Karpas-422 (cell line): ENCODE measurements at places on chromosomes 16 and 17. TPM values are rescaled to one million over a fixed set of nuclear protein-coding genes. Genes with fewer than 3 reads are reported as not detected.

- peak; percentile 67 for DNase-seq
These were observed at the start of gene PPP1R9B for GRCh38 chr17:50150354-50151040. Gene PPP1R9B (minus strand): TSS chr17:50150677. CDS start chr17:50150513, 164 bp downstream.

- no peak for DNase-seq
These were observed 212.4 kb downstream of the TMEM114 start for GRCh38 chr16:8377864-8378263.

DNA sequence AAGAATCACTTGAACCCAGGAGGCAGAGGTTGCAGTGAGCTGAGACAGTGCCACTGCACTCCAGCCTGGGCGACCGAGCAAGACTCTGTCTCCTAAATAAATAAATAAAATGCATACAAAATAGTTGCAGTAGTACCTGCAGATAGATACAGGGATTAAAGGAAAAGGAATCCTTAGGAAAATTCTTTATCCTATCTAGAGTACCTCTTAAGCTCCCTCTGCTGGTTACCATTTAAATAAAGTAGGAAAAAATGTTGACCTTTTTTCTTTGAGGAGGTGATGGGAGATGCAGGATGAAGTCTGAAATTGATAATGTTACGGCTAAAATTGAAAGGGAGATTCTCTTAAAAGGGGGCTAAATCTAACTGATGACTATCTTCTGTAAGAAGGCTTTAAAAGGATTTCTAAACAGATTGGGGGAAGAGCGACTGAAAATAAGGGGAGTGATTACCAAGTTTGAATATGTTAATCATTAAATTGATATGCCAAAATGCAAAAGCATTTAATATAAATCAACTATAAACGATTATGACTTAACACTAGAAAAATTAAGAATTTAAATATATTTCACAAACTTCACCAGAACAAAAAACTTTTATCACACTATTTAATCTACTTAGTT is 29.4 kb downstream of the C16orf87 start:
- no peak for DNase-seq

DNA sequence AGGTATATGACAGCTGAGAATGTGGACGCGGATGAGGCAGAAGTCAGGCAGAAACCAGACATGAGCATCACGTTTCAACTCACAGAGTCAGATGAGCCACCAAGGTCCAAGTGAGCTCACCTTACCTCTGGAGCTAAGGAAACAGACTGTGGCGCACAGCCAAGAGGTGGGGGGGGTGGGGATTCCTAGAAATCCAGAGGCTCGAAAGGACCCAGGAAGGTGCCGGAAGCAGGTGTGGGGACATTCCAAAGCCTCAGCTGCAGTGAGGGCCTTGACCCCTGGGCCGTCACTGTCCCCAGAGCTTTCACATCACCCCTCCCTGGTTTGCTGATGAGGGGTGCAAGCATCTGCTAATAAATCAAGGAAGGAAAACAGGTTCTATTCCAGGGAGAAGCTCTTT is 29.3 kb upstream of the RCVRN start:
- DNase-seq: no peak

DNA sequence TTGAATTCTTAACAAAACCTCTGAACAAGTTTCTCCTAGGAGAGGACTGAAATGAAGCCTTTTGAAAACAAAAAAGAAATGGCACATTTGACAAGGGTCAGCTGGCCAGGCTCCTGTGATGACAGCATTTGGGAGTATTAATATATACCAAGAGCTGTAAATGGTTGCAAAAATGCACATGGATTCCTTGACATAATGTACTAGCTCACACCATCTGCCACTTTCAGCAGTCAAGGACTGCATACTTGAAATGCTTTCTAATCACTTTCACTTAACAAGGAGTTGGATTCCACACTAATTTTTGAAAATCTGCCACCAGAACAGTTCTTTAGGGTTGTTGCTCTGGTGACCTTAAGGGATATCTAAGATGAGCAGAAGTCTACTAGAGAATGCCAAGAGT is 236.7 kb upstream of the TOX3 start:
- DNase-seq: no peak

DNA sequence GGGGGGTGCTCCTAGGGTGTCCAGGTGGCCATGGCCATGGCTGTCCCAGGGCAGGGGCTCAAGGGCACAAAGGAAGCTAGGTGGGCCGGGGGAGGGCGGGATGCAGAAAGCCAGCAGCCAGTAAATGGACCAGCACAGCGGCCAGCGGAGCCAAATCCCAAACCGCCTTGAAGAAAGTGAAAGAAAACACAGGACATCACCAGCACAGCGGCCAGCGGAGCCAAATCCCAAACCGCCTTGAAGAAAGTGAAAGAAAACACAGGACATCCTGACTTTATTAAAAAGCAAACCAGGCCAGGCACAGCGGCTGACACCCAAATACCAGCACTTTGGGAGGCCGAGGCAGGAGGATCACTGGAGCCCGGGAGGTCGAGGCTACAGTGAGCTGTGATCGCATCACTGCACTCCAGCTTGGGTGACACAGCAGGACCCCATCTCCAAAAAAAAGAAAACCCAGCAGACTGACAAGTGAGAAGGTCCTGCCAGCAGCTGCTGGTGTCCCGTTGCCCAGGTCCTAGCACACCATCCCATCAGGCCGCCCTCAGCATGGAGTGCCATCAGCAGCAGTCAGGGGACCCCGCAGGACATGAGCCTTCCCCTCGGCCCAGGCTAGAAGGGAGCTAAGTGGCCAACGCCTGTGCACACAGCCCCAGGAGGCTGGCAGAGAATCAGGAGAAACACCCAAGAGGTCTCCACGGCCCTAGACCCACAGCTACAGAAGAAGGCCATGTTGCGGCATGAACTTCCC is 17.0 kb downstream of the SLC38A10 start:
- DNase-seq: no peak

GRCh38 chr17:81025065-81025740 is 9.7 kb upstream of the BAIAP2 start:
- no peak for DNase-seq

GRCh38 chr17:67164302-67164701 is 80.7 kb downstream of the HELZ start:
- DNase-seq: no peak

DNA sequence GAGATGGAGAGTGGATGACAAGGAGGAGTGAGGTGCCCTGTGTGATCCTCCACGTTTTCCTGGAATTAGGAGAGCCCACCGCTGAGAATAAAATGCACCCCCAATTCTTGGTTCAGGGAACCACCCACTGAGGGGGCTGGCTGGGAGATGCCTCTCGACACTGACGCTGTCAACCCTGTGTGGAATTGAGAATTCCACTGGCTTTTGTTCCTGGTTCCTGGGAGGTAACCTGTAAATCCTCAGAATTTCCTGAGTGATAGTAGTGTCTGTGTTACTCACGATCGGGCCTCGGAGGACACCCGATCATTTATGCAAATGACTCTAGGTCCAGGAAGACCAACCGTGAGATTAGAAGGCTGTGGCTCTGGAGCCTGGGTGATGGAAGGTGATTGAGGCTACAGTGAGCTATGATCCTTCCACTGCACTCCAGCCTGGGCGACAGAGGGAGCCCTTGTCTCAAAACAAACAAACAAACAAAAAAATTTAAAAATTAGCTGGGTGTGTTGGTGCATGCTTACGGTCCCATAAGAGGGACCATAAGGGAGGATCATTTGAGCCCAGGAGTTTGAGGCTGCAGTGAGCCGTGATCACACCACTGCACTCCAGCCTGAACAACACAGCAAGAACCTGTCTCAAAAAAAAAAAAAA is 11.7 kb upstream of the PRPSAP1 start:
- peak; percentile 41 for DNase-seq

- no peak for DNase-seq
These were observed 4.9 kb downstream of the OR4D1 start for GRCh38 chr17:58153046-58153445.

DNA sequence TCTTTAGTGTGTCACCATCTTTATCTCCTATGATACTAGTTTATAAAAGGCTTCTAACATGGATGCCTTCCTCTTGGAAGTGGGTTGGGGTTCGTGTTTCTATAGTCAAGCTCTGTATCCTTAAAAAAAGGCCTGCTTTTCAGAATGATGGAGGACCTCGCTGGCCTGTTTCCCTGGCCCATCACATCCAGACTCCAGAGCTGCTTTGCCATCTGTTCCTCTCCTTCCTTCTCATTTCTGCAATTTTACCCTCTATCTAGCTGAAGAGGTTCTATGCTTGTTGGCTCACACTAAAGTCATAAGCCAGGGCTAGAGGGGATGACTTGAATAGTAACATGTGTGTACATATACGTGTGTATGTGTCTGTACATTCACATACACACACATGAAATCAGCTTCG is 450.8 kb upstream of the HSBP1 start:
- no peak for DNase-seq

- DNase-seq: no peak
These were observed 112.0 kb downstream of the ZFHX3 start for GRCh38 chr16:72935896-72936295.

DNA sequence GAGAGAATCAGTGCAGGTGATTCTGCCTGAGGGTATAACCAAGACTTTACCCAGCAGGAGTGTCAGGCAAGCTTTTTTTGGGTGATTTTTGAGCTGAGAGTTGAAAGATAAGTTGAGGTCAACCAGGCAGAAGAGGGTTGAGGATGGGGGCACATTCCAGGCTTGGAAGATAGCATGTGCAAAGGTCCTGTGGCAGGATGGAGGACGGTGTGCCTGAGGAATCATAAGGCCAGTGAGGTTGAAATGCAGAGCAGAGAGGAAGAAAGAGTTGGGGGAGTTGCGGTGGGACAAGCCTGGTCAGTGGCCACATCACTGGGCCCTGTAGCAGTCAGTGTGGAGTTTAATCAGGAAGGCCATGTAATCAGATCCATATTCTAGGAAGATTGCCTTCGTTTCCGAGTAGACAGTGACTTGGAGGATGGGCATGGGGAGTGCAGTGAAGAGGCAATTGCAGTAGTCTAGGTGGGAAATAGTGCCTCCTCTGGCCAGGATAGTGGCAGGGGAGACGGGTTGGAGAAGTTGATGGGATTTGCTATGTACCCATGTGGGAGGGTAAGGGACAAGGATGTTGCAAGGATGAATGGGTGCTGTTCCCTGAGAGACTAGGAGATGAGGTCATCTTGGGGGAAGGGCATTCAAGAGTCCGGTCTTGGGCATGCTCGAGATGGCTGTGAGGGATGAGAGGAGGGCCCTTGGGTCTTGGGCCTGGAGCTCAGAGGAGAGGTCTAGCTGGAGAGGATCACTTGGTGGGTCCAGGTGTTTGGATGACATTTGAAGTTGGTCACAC is 3.9 kb downstream of the PLEKHG4 start:
- no peak for DNase-seq

- DNase-seq: peak; percentile 83
These were observed 394.0 kb downstream of the CA10 start for GRCh38 chr17:51764387-51764971.

- no peak for DNase-seq
These were observed 100.9 kb downstream of the TOX3 start for GRCh38 chr16:52446080-52446479.

DNA sequence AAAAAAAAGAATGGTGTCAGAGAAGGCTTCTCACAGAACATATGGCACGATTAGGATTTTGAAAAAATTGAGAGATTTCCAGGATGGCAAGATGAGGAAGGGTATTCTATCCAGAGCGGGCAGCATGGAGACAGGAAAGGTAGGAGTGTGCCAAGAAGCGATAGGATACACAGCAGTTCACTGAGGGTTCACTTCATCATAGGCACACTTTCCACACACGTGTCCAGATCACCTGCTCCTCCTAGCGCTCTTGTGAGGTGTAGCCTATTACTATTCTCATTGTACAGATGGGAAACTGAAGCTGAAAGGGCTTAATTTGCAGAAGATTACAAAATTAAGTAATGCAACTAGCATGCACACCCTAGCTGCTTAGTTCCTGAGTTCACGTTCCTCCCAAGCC is 6.2 kb upstream of the ELAC2 start:
- no peak for DNase-seq

DNA sequence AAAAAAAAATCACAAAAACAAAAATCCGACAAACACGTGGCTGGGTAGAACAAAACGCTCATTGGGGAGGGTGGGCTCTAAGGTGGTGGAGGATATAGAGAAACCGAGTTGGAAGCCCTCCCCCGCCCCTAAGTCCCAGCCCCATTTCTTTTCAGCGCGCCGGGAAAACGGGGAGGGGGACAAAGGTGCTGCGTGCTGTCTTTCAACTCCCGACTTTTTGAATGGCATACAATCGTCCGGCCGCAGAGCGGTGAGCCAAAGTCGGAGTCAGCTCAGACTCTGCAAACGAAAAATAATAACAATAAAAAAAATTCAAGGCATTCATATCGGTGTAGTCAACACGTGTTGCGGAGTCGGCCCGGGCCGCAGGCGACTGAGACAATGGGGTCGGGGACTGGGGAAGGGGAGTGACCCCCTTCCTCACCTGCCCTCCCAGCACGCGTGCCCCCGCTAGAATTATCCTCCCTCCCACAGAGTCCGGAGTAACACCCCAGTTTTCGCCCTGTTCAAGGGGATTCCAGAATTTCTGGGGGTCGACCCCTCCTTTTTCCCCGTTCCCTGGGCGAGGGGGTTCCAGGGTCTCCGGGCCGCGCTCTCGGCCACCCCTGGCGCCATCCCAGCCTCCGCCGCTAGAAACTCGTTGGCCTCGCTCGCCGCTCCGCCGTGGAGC is 1.7 kb upstream of the IGF2BP1 start:
- DNase-seq: no peak

- DNase-seq: no peak
These were observed 8.4 kb downstream of the CDIPT start for GRCh38 chr16:29854520-29855100.

DNA sequence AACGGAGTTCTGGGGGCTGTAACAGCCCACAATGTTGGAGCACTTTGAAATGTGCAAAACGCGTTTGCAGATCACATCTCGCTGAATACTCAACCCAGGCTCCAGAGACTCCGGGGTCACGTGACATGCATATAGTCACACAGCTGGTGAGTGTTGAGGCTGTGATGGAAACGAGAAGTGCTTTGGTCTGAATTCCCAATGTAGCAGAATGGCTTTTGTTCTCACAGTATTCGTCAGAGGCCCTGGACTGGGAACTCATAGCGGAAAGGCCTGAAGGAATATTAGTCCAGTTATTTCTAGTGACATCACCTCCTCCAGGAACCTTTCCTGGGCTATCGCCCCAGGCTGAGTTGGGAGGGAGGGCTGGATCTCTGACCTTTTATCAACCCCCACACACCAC is 95.8 kb upstream of the CRHR1 start:
- DNase-seq: no peak

NPIPA3 gene
- not detected in 2 replicates for total RNA-seq

NSF gene
- total RNA-seq: 20.7 and 31.8 TPM in 2 replicates

SPECC1 gene
- total RNA-seq: 0.04 TPM in 1 of 2 replicates, not detected in the other

GAS7 gene
- total RNA-seq: 79.9 and 80.1 TPM in 2 replicates

MAPT gene
- 0.14 and 0.15 TPM in 2 replicates for total RNA-seq

GNGT2 gene
- total RNA-seq: 25.3 and 40.2 TPM in 2 replicates

ZNF18 gene
- 13.9 and 15.4 TPM in 2 replicates for total RNA-seq
